NCI-H2029 treated with DMSO at 0.1 percent for 48 hours (cell line): ENCODE measurements at places on chromosomes 7 and 10.

DNA sequence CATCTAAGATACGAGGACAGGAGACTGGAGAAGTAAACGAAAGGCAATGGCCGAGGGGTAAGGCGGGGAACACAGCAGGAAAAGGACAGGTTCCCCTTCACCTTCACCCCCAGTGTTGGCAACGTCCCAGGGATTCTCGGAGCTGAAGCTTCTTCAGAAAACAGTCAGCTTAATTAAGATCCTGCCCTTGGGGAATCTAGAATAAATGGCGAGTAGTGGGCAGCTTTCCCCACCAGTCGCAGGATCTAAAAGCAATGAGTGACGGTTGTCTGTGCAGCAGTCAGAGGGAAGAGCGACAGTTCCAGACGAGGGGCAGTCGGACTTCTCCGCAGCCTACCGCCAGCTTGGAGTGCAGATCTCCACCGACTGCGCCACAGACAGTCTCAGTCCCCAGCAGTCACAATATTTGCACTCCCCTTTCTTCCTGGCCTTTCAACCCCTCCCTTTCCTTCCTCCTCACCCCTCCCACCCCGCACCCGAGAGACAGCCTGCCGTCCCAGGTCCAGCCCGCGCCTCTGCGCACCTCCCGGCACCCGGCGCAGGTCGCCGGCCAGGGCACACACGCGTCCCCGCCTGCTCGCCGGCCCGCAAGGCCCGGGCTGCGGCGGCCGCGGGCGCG lies 10.9 kb upstream of the SP8 start:
- no peak for DNase-seq

DNA sequence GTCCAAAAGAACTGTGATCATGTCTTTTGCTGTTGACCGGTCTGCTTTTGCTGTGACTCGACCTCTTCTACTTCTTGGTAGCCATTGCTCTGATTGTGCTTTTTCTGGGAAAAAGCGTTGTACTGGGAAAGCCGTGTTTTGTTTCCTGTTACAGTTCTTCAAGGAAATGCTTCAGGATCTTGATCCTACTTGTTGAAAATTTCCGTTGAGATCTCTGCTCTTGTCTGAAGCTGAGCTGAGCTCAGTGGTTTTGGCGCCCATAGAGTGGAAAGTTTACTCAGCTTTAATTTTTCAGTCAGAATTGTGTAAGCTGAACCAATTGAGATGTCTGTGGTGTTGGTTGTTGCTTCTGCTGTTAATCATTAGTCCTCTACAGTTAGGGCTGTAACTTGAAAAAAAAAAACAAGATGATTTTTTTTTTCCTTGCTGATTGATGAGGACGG lies 302.2 kb downstream of the CCDC3 start:
- no peak for DNase-seq

DNA sequence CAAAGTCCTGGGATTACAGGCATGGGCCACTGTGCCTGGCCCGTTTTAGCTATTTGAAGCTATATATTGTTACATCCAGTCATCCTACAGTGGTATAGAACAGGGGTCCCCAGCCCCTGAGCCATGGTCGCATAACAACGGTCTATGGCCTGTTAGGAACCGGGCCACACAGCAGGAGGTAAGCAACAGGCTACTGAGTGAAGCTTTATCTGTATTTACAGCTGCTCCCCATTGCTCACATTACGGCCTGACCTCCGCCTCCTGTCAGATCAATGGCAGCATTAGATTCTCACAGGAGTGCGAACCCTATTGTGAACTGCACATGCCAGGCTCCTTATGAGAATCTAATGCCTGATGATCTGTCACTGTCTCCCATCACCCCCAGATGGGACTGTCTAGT lies 26.3 kb upstream of the TSPAN33 start:
- no peak for DNase-seq

DNA sequence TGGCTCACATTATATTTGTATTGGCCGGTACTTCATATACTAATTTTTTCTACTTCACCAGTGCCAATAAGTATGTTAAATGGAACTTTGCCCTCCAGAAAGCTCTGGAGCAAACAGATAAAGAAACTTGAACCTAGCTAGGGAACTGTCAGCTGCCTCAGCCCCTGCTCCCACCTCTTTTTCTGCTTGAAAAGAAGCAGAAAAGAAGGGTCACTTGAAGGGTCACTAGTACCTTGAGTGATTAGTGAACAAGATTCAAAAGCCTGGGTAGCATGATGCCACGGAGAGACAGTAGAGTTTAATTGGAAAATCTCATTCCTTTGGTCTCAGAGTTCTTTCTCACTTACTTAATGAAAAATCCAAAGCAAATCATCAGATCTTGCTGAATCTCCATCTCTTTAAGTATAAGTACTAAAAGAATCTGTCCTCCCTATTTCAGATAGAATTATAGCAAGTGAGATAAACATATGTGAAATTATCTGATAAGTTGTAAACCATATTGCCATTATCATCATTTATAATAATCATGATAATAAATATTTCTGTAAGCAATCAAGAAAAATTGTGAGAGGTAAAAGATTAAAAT lies 47.7 kb downstream of the PTN start:
- no peak for DNase-seq

- no peak for DNase-seq
Observed at GRCh38 chr7:159218607-159219006, 73.9 kb upstream of the VIPR2 start.

DNA sequence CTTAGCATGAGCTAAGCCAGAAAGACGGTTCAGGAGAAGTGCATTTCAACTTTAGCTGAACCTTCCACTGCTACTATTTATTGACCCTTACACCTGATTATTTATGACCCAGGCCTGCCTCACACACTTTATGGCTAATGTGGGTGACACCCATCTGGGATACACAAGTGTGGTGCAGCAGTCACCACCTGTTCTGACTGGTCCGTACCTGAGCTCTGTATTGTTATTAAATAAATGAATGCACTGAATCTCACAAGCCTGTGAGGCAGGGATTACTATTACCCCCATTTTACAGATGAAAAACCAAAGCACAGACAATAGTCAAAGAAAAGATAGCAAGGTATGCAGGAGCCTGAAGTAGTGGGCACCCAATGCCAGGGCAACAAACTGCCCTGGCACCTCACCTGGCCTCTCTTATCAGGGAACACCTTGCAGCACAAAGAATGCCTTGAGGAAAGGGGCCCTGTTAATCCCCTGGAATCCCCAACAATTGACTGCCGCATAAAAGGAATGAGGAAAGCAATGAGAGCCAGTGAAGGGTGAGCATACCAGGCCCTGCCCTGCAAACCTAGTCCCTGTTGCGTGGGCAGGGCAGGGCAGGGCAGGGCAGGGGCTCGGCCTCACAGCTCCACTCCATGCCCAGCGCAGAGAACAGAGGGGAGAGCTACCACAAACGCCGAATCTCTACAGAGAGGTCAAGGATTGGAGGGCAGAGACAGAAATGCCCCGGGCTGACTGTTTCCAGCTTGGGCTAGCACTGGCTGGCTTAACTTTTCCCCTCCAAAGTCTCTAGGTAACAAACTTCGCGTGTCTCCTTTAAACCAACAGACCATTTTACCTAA lies 1.3 kb downstream of the ANXA11 start:
- DNase-seq = no peak

DNA sequence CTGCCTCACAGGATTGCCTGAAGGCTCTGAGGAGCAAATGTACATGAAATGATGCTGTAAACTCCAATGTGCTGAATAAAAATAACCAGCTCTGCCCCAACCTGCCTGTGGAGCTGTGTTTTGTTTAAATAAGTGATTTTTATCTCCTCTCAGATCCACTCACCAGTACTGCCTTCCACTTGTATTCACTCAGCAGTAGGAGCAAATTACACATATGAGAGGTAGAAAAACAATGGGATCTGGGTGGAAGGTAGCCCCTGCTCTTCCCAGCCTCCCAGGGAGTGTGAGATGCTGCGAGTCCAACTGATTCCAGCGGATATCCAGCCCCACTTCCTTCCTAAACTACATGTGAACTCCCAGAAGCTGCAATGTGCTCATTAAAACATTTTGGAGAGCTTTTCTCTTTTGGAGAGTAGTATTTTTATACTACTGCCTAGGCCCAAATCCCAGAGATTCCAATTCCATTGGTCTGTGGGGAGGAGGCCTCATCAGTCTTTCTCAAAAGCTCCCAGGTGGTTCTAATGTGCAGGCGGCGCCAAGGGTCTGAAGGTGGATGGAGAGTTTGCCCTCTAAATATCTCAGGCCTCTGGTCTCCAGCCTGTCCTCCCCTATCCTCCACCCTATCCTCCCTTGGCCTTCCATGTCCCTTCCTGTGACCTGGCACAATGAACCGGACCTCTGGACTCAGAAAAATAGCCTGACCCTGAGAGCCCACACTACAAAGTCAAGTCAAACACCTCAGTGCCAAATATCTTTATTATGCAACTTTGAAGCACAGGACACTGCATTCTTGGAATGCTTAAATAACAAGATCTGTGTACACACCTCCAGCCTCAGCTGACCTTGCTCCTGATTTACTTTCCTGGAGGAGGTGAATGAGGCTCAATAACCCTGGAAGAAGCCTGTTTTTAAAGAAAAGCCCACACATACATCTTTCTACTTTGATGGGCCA lies 46.2 kb downstream of the CPVL start:
- no peak for DNase-seq

DNA sequence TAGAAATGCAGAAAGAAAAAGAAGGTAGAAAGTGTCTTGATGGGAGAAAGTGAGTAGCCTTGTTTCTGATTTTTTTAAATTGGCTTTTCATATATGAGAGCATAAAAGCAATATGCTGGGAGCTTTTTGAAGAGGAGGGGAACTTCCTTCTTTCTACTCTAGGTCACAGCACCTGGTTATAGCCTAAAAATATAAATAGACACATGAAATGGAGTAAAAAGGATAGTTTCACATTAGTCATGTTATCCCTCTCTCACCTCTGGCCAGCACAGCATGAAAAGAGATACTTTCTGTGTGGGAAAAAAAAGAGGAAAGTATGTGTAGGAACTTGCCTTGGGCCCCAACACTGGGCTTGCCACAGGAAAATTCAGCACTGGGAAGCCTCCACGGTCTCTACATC lies 292.2 kb upstream of the ZWINT start:
- DNase-seq = no peak

DNA sequence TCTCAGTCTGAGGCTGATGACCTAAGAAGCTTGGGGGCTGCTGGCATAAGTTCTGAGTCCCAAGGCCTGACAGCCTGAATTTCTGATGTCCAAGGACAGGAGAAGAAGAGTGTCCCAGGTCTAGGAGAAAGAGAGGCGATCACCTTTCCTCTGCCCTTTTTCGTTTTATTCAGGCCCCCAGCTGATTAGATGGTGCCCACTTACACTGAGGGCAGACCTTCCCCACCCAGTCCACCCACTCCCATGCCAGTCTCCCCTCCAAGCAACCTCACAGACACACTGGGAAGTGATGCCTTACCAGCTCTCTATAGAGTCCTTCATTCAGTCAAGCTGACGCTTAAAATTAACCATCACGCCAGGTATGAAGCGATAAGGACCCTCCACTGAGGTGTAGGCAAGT lies 19.3 kb upstream of the LOXL4 start:
- DNase-seq = no peak

DNA sequence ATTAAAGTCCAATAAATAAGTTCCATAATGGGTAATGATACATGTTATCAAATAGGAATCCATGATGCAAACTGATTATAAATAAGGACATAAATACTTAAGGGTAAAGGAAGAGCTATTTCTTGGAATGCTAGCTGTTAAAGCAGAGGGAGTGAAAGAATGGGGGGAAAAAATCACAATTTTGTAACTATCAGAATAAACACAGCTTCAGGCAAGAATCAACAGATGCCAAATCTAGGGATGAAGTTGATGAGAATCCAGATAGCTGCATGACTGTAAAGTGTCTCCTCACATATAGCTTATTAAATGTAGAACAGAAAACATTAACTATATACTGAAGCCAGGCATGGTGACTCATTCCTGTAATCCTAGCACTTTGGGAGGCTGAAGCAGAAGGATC lies 4.9 kb downstream of the IPMK start:
- DNase-seq = no peak

- DNase-seq = no peak
Observed at GRCh38 chr7:6453734-6454133, 6.0 kb upstream of the DAGLB start.

GRCh38 chr7:42902331-42902730 lies 9.5 kb downstream of the C7orf25 start:
- DNase-seq = no peak

GRCh38 chr10:117441812-117442443 lies 66.7 kb upstream of the PDZD8 start:
- no peak for DNase-seq

GRCh38 chr7:70525991-70526390 lies 606.0 kb upstream of the GALNT17 start:
- DNase-seq = no peak

DNA sequence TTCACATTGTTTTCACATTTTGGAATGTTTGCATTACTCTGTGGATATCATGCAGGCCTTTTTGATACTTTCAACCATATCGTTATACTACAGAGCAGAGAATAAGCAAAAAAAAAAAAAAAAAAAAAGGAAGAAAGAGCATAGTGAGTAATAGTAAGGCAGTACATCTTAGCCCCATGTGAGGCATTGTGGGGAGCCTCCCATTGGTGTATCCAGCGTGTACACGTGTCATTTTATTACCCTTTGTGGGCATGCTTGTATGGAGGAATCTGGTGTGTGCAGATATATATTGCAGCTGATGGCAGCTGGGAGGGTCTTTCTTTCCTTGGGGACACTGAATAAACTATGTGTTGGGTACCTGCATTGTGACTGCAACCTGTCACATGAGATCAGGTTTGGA lies 19.6 kb downstream of the R3HCC1L start:
- DNase-seq = no peak

DNA sequence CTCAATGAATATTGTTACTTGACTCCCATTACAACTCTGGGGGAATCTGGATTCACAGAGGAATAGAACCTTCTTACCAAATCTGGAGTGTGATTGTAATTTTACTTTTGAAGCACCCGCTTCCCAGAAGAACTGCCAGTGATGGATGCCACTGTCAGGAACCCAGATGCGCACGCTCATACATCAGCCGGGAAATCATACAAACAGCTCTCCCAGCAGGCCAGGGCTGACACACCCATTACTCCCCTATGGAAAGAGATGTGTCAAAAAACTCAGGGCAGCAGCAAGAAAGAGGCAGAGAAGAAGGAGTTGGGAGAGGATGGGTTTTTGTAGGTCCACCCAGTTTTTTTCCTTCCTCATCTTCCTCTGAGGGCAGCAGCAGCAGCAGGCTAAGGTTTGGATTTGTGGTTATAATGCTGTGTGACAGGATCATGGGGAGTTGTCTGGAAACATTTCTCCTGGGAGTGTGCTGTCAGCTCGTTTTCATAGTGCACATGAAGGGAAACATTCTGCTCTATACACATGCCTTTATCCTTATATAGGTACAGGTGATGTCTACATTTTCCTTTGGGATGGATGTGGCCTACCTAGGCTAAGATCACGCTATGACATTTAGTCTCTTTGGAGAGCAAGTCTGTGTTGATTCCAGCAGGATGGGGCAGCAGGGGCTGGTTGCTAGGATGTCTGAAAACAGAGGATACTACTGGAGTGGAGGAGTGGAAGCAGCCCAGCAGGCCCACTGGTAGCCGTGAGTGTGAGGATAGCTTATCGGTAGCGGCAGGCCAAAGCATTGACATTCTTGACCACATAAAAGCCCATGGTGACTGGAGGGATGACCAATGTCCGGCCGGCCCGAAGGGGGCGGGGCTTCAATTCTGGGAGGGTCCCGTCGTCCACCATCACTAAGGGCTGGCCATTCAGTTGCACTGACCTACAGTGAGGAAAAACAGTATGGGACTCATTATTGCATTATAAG lies 12.4 kb upstream of the HPS1 start:
- DNase-seq = no peak

- no peak for DNase-seq
Observed at GRCh38 chr10:35626971-35627507, 15.1 kb downstream of the FZD8 start.
